ENCODE measurements at places on chromosomes 12 and 14.

- no peak for DNase-seq
Observed at GRCh38 chr12:29655861-29656260, 127.9 kb downstream of the TMTC1 start.

DNA sequence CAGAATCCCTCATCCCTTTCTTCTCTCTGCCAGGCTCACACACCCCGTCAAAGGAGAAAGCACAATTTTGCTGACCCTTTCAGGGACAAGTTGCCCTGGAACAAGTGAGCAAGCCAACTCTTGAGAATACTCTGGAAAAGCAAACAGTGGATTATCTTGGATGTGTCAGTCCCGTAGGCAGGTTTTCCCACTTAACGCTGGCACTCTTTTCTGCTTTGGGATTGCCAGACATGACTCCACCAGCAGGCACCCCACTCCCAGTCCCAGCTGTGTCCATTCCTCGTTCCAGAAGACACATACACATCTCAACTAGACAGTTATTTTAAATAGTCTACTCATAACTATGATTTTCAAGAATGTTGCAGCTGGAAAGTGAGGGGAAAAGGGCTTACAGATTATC, 145.5 kb upstream of the CDKN3 start:
- no peak for DNase-seq

GRCh38 chr12:111823891-111824290, 18.1 kb upstream of the MAPKAPK5 start:
- no peak for DNase-seq

DNA sequence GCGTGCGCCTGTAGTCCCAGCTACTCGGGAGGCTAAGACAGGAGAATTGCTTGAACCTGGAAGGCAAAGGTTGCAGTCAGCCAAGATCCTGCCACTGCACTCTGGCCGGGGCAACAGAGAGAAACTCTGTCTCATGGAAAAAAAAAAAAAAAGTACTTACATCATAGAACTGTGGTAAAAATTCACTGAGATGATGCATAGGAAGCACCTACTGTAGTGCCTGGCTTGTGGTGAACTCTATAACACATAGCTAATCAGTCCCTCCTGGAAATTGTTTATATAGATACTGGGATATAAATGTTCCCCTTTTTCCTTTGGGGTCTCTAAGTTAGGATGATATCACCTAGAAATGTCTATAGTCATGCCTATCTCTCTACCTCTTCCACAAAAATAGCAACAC, 89.7 kb upstream of the CPM start:
- no peak for DNase-seq

- DNase-seq: no peak
Observed at GRCh38 chr12:89325495-89325894, 26.8 kb downstream of the DUSP6 start.

DNA sequence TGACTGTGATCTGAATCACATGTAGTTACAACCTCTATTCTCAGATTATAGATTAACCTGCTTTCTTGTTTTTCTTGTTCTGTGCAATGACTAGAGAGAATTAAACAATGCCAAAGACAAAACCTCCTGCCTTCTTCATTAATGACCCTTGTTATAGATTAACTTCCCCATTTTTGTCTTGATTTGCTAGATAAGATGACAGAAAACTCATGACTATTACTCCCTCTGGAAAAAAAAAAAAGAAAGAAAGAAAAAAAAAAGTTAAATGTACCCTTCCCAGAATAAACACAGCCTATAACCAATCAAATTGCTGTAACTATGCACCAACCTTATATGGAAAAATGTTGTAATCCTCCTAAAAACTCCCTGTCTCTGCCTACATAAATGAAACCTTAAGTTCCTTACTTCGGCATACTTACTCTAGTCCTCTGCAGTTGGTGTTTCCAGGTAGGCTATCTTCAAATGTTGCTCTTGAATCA, 41.1 kb upstream of the PCED1B start:
- no peak for DNase-seq

- DNase-seq: no peak
Observed at GRCh38 chr12:114263056-114263805, 142.7 kb downstream of the TBX5 start.

- DNase-seq: no peak
Observed at GRCh38 chr12:76595056-76595455, 35.5 kb upstream of the OSBPL8 start.

Data from activated CD4-positive, alpha-beta T cell treated with anti-CD3 and anti-CD28 coated beads, Interleukin-2, Interleukin-4, amounts not matched to agents 100 ng/mL and 50 ng/mL, durations not matched to agents 16 hours and 8 hours (primary cell).